ENCODE measurements at places on chromosomes 6 and 20.

DNA sequence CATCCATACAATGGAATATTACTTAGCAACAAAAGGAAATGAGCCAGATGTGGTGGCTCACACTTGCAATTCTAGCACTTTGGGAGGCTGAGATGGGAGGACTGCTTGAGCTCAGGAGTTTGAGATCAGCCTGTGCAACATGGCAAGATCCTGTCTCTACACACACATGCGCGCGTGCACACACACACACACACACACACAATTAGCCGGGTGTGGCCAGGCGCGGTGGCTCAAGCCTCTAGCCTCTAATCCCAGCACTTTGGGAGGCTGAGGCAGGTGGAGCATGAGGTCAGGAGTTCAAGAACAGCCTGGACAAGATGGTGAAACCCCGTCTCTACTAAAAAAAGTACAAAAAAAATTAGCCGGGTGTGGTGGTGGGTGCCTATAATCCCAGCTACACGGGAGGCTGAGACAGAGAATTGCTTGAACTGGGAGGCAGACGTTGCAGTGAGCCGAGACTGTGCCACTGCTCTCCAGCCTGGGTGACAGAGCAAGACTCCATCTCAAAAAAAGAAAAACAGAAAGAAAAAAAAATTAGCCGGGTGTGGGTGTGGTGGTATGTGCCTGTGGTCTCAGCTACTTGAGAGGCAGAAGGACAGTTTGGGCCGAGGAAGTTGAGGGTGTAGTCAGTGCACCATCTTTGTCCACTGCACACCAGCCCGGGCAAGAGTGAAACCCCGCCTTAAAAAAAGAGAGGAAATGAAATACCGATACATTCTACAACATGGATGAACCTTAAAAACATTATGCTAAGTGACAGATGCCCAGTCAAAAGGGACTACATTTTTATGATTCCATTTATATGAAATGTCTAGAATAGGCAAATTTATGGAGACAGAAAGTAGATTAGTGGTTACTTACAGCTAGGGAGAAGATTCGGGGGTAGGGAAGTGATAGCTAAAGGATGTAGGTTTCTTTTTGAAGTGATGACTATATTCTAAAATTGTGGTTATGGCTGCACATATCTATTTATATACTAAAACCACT, 52.5 kb downstream of the RBL1 start:
- DNase-seq = no peak

- DNase-seq = no peak
Measured at GRCh38 chr20:6898928-6899327, 131.4 kb downstream of the BMP2 start.

- no peak for DNase-seq
Measured at GRCh38 chr6:53686355-53686940, 20.9 kb upstream of the KLHL31 start.

- no peak for DNase-seq
Measured at GRCh38 chr6:170166511-170167122, 124.3 kb downstream of the DLL1 start.

- no peak for DNase-seq
Measured at GRCh38 chr6:19845266-19846041, 8.3 kb downstream of the ID4 start.

GRCh38 chr20:16760431-16761304, 12.5 kb downstream of the OTOR start:
- DNase-seq = no peak

- no peak for DNase-seq
Measured at GRCh38 chr20:11686820-11687543, 230.7 kb upstream of the BTBD3 start.

GRCh38 chr6:88301888-88302768, 136.0 kb upstream of the CNR1 start:
- DNase-seq = no peak

GRCh38 chr20:4038047-4038459, 22.7 kb upstream of the RNF24 start:
- peak; percentile 34 for DNase-seq

DNA sequence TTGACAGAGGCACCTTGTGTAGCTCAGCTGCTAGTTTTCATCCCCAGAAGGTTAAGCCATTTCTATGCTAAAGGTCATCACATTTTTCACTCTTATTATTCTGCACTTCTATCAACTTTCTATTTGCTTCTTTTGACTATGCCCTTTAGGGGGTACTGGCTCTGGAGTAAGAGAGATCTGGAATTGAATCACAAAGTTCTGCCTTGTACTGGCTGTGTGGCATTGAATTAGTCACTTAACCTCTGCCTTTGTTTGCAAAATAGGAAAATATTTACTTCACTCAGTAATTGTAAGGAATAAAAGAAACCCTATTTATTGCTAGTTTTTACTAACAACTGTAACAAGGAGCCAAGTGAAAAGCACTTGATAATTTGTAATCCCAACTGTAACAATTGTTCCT, 56.8 kb upstream of the MTRF1L start:
- DNase-seq = no peak

DNA sequence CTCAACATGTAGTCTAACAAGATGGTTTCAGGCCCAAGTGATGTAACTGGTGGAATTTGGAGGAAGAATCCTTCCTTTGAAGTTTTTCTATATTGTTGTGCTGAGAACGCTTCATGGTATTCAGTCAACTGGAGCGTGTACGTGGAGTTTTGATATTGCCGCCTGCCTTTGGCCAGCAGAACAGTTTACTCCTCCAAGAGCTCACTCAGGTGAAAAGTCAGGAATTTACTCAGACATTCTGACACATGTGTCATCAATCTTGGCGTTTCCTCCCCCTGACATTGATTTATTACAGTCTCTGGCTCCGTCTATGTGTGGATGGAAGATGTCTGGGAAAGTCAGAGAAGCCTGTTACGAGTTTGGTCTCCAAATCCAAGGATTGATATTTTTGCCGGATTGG, 19.0 kb upstream of the TGM2 start:
- no peak for DNase-seq

DNA sequence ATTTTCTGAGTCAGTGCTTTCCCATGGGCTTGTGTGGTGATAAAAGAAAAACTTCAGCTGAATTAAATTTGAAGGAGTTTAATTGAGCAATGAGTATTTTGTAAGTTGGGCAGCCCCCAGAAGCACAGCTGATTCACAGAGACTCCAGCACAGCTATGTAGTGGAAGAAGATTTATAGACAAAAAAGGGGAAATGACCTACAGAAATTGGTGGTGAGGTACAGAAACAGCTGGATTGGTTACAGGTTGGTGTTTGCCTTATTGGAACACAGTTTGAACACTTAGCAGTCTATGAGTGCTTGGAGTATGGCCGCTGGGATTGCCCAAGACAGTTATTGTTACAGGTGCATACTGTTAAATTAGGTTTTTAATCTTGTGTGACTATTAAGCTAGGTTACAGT, 96.9 kb upstream of the PTPRK start:
- no peak for DNase-seq

GRCh38 chr6:27168108-27168507, 79.4 kb upstream of the PRSS16 start:
- no peak for DNase-seq

- no peak for DNase-seq
Measured at GRCh38 chr6:56368491-56368890, 121.1 kb upstream of the COL21A1 start.

DNA sequence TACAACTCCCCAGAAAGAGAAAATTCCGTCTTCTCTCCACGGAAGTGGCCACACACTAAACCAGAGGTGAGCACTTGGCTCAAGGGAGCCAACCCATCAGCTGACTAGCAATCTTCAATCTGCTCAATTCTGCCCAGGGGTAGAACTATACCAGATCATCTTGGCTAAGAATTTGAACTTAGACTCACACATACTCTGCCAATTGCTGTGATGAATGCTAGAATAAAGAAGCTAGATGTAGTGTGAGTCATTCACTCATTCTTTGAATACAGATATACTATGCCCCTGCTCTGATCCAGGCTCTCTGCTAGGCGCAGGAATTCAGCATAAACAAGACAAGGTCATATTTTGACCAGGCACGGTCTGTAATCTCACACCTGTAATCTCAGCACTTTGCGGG, 147.9 kb upstream of the SHLD1 start:
- DNase-seq = no peak

DNA sequence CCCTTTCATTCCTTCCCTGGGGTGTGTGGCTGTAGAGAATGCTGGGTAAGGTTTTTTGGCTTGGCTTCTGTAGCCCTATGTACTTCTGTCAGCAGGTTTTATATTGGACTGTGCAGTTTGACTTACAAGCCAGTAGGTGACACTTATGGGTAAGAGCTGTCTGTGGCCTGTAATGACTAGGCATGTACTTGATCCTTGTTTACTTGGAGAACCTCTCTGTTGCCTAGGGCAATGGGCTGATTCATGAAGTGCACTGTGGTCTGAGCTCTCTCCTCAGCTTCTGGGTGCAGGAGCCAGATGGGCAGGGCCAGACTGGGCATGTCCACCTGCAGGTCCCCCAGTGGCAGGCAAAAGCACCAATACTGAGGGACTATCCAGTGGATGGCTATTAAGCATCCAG, 544.6 kb downstream of the ADGRB3 start:
- DNase-seq = no peak

DNA sequence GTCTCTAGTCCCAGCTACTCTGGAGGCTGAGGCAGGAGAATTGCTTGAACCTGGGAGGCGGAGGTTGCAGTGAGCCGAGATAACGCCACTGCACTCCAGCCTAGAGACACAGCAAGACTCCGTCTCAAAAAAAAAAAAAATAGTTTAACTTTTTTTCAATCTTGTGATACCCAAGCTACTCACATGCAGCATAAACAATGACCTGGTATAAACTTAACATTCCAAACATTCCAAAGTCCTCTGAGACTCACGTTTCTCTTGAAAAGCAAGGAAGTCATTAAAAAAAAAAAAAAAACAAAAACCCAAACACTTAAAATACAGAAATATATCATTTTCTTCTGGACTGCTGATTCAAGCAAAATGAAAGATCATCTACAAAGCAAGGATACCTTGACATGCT, 14.3 kb downstream of the CRNKL1 start:
- DNase-seq = no peak

GRCh38 chr6:154466971-154467679, 43.4 kb downstream of the CNKSR3 start:
- DNase-seq = no peak

DNA sequence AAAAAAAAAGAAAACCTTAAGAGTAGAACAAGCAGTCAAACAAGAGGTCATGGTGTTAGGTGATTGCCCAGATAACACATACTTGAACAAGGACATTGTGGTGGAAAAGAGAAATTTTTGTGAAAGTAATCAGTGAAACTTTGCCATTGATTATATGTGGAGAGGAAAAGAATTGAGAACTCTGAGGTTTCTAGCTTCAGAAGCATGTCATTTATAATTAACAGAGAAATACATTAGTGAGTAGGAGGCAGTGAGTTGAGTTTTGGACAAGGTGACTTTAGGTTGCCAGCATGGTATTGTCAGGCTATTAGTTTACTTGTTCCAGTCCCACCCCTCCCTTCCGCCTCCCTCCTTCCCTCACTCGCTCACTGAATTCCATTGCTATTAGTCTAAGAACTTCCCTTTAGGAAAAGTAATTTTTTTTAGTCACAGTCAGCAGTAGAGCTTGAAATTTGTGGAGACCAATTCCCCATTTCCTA, 17.2 kb downstream of the TAB2 start:
- no peak for DNase-seq

GRCh38 chr6:158867381-158868121, 48.4 kb upstream of the EZR start:
- DNase-seq = no peak

DNA sequence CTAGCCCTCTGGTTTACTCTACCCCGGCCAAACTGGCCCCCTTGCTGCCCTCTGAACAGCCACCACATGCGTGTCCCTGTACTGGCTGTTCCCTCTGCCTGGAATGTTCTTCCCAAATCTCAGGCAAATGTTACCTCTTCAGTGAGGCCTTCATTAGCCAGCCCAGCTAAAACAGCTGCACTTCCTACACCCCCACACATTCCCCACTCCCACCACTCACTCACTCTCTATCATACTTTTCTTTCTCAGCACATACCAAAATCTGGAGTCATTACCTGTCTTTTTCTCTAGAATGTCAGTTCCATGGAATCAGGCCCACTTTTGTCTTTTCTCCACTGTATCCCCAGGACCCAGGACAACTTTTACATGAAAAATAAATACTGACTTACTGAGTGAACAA, 401.2 kb upstream of the SULF2 start:
- DNase-seq = no peak

GRCh38 chr6:68252632-68253031, 382.4 kb upstream of the ADGRB3 start:
- no peak for DNase-seq

DNA sequence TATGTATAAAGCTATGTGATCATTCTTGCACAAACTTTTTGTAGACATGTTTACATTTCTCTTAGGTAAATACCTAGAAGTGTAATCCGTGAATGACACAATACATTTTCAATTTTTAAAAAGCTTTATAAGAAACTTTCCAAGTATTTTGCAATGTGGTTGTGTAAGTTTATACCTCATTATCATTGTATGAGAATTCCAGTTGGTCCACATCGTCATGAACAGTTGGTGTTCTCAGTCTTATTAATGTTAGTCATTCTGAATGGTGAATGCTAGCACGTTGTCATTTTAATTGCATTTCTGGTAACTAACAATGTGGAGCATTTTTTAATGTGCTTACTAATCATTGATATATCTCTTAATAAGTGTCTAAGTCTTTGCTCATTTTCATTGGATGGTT, 116.5 kb upstream of the F13A1 start:
- DNase-seq = no peak

GRCh38 chr6:47048638-47049037, 6.5 kb upstream of the ADGRF1 start:
- no peak for DNase-seq

GRCh38 chr20:47160240-47160639, 196.3 kb downstream of the ZMYND8 start:
- DNase-seq = no peak

- DNase-seq = no peak
Measured at GRCh38 chr6:39102071-39102820, 12.7 kb downstream of the SAYSD1 start.

GRCh38 chr6:24554474-24554873, 59.7 kb downstream of the ALDH5A1 start:
- no peak for DNase-seq

GRCh38 chr6:139060332-139060731, 31.8 kb downstream of the ABRACL start:
- no peak for DNase-seq

DNA sequence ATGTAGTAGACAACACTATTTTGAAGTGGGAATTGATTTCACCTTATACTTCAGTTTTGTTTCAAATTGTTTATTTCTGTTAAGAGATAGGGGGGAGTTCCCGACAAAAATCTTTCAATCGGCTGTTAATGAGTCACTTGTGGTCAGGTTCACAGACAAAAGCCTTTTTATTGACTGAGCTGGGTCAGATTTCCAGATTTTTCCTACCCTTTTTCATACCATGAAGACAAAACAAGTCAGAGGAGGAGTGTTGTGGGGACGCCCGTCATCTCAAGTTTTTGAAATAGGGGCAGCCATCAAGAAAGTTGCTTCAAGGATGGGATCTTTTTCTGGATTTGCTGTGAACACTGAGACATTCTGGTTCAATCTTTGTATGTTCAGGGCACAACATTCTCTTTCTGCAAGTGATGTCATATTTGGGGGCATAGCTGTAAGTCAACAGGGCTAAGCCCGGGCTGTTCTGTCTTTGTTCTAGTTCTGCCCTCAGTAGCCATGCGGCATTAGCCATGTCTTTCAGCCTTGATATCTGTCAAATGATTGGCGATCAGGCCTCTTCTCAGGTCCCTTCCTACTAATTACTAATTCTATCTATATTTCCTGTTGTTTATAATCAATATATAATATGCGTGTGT, 496.0 kb upstream of the MARCKS start:
- no peak for DNase-seq

GRCh38 chr6:1027109-1027794, 284.6 kb upstream of the FOXQ1 start:
- DNase-seq = no peak

- no peak for DNase-seq
Measured at GRCh38 chr6:3665608-3666007, 85.9 kb downstream of the PXDC1 start.
